Ascending aorta (tissue), 2 donors: ENCODE measurements at places on chromosomes 16 and 17. TPM values are rescaled to one million over a fixed set of nuclear protein-coding genes. Genes with fewer than 3 reads are reported as not detected.

Gene MT1H
- total RNA-seq: not detected

Gene CASKIN1
- not detected for total RNA-seq

Gene EPX
- not detected for total RNA-seq

GRCh38 chr17:32936894-32937500 lies 9.0 kb downstream of the TMEM98 start:
- peak overlapping the region; percentile 20 for H3K27ac ChIP-seq
- no peaks in the 10 kb centered on the region for H3K4me1 ChIP-seq
- peaks cover 32% of the 10 kb centered on the region for H3K36me3 ChIP-seq
- peak; percentile 86 for DNase-seq
- H3K27me3 ChIP-seq: no peaks in the 10 kb centered on the region
